ENCODE measurements at places on chromosomes 5 and 9.

- no peak for DNase-seq
Measured at GRCh38 chr9:37251452-37251851, 131.1 kb downstream of the ZCCHC7 start.

DNA sequence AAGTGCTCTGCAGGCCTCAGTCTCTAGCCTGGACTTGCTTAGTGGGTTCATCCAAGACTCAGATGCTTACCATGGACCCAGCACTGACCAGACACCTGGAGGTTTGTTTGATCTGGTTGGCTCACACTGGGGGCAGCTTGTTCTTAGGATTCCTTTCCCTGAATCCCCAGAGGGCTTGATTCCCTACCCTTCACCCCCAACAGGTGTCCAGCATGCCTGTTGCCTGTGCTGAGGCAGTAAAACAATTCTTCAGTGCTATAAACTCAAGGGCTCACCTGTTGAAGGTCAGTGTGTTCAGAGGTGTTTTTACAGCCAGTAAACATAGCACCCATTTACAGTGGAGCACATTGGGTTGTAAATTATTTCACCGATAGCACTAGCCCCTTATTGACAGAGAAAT is 123.8 kb upstream of the KLF4 start:
- no peak for DNase-seq

DNA sequence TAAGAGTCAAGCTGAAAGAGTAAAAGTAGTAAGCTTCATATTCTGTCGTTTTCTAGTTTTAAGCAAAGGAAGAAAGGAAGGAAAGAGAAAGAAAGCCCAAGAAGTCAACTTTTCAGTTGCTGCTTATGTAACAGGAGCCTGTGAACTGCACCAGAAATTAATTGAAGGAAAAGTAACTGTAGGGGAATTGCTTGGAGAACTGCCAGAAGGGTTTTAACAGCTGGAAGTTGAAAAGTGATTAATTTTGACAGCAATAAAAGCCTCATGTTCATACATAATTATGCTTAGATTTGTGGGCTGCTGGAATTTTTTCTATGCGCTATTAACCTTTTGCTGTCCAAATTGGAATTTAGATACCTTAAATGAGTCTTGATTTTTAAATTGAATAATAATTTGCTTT is 255.7 kb downstream of the ENC1 start:
- DNase-seq: peak; percentile 33

DNA sequence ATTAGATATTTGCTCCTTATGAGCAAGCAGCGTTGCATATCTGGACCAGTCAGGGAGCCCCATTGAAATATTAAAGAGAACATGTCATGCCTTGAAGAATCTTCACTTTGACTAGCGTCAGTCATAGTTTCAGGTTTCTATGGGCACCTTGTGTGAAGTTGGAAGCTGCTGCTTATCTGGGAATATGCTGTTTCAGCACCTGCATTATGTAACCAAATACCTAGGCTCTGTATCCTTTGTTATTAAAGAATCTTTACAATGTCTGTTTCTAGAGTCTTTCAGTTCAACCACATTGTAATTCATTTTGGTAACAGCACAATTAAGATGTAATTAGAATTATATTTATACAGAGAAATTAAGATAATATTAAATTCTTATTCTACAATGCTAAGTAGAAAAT is 818.8 kb upstream of the TYRP1 start:
- no peak for DNase-seq

DNA sequence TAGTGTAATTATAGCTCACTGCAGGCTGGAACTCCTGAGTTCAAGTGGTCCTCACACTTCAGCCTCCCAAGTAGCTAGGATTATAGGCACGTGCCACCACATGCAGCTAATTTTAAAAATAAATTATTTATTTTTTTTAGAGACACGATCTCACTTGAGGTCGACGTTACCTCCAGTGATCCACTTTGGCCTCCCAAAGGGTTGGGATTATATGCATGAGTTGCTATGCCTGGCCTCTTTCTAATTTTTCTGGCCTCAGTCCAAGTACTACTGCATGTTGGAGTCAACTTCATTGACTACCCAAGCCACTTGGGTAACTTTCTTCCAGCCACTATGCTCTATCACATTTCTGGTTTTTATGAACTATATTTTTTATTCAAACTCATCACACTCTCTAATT is 148.3 kb downstream of the EFNA5 start:
- DNase-seq: no peak

DNA sequence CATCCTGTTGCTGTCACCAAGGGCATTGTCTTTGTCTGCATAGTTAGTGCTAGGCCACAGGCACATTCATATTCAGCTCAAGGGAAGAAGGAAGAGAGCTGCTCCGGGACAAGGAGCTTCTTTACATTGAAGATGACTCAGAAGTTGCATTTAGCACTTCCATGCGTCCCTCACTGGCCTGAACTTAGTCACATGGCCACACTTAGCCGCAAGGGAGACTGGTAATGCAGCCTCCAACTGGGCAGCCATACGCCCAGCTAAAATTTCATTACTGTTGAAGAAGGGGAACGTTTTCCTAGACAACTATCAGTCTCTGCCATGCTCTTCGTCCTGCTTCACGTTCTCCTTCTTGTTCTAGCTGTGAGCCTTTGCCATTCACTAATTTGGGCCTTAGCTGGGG is 20.0 kb downstream of the ACTL7B start:
- no peak for DNase-seq

DNA sequence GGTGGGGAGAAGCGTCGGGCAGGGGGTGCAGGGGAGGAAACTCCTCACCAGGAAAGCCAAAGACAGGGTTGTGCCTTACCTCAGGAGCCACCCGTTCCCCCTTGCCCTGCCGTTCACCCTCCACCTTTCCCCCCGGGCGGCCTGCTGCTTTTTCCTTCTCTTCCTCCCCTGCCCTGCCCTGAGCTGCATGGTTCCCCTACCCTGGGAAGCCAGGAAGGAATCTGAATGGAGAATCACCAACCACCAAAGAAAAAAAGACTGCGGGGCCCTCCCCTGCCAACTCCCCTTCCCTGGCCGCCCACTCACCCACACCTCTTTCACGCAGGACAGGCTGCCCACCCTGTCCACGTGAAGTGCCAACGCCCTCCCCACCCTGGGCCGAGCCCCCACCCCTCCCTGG is 820 bp upstream of the NFX1 start:
- no peak for DNase-seq

GRCh38 chr5:115555084-115555633 is 10.6 kb upstream of the FEM1C start:
- no peak for DNase-seq

GRCh38 chr5:10975945-10976344 is 214.9 kb upstream of the DAP start:
- DNase-seq: no peak

DNA sequence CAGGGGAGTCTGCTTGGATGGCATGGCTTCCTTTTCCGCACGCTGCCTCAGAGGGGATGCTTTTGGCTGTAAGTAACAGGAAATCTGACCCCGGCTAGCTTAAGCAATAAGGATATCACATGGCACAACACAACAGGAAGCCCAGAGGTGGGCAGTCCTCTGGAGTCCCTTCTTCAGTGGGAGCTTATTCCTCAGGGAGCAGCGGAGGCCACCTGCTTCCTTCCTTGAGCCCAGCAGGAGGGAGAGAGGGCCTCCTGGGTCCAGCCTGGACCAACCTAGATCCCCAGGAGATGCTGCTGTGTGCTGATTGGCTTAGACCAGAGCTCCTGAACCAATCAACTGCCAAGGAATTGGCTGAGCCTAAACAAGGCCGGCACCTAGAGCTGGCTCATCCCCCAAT is 66.3 kb downstream of the C9orf50 start:
- no peak for DNase-seq

DNA sequence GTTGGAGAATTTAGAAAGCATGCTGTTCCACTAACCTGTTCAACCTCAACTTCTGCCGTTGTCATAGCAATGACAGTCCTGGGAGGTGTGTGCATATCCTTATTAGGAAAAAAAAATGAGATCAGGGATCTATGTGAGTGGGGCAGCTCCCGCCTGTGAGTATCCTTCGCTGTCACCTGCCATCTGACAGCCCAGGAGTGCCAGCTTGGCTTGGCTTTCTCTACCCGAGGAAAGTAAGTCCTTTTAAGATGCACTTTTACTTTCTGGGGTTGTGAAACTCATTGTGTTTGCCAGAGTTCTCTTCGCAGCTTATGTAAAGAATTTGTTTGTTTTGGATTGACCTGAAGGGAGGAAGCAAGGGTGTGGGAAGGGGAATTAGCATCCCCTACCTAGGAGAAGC is 21.8 kb downstream of the PCDHAC2 start:
- no peak for DNase-seq

- DNase-seq: peak; percentile 7
Measured at GRCh38 chr9:101119206-101119819, 90.8 kb downstream of the PLPPR1 start.

- peak; percentile 57 for DNase-seq
Measured at GRCh38 chr9:34500623-34501267, 22.0 kb downstream of the ENHO start.

GRCh38 chr9:761793-762560 is 79.5 kb upstream of the DMRT1 start:
- DNase-seq: no peak

DNA sequence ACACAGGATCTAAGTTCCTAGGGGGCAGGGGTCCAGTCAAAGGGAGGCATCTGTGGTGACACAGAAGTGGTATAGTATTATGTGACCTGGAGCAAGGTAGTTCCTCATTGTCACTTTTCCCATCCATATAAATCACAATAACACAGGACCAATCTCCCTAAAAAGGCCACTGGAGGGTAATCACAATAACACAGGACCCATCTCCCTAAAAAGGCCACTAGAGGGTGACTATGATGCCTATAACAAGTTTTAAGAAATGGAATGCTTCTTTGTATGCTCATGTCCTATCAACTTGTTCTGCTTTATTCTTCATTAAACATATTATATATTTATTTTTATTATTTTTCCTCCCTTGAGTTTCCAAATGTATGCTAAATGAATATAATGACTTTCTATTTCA is 254.6 kb downstream of the ASTN2 start:
- DNase-seq: no peak

DNA sequence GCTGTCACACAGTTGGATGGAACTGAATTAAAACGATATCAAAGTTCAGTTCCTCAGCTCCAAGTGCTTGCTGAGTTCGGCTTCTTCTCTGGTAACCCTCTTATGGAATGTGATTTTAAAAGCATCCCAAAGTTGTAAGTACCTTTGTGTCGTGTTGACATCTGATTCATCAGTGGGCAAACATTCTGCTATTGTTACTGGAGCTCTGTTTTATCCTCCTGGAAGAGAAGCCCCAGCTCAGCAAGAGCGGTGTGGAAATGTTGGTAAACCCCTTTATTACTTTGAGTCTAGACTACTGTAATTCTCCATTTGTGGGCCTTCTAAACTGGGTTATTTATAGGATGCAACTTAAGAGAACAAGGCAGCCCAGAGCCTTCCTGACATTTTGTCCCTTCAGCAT is 699.3 kb upstream of the WWC1 start:
- DNase-seq: no peak

DNA sequence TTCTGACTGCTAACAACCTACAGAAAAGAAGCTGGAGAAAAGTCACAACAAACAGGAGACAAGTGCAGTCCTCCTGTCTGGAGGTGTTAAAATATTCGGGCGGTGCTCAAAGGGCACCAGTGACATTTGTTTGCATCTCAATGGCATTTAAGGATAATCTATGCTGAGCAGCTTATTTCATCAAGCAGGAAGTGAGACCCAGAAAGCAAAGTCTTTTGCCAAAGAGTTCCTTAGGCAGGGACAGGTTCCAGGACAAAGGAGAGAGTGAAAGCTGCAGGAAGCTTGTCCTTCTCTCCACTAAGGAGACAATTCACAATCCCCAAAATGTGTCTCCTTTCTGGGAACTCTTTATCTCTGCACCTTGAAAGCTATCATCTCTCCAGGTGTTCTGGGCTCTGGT is 38.7 kb upstream of the CDK20 start:
- no peak for DNase-seq

GRCh38 chr9:7570107-7570720 is 229.4 kb downstream of the DMAC1 start:
- no peak for DNase-seq

- no peak for DNase-seq
Measured at GRCh38 chr9:74487395-74487794, 9.7 kb upstream of the RORB start.

GRCh38 chr5:87076931-87077330 is 190.8 kb upstream of the RASA1 start:
- DNase-seq: no peak

- DNase-seq: no peak
Measured at GRCh38 chr5:141632650-141633049, 4.0 kb downstream of the HDAC3 start.

GRCh38 chr5:137867664-137868063 is at the start of gene MYOT:
Gene MYOT (plus strand): TSS chr5:137867860. CDS start chr5:137870652, 2,792 bp downstream.
- DNase-seq: no peak

DNA sequence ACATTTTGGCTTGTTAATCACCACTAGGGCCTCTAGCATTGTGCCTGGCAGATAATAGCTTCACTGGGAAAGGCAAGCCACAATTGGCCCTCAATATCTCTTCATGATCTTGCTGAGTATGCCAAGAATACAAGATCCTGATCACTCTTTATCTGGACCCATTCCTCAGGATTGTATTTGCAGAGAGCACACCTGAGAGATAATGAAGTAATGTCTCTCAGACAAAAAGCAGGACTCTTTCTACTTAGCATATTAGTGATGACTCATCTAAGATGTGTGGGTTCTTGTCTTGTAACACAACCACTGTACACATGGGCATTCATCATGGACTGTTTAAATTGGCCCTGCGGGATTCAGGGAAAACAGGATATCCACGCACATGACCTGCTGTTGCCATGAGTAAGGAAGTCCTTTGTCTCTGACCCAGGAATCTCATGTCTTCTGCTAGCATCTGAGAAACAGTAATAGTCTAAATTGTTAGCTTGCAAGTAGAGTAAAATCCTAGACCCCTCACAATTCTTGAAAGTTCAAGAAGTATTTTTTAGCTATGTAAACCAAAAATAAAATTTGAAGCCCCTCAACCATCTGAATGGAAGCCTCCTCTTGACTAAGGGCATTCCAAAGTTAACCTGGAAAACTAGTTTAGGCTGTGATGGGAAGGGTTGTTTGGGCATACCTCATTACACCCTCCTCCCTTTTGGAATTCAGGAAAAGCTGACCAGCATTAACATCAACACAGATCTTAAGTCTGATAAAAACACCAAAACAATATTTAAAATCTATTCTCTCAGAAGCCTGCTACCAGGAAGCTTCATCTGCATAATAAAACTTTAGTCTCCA is 28.0 kb upstream of the NFIL3 start:
- no peak for DNase-seq

- DNase-seq: no peak
Measured at GRCh38 chr5:20615888-20616563, 628.0 kb upstream of the CDH18 start.

- no peak for DNase-seq
Measured at GRCh38 chr9:31272456-31273295, 1111.8 kb upstream of the ACO1 start.

GRCh38 chr9:8382777-8383527 is 583.4 kb upstream of the DMAC1 start:
- no peak for DNase-seq

DNA sequence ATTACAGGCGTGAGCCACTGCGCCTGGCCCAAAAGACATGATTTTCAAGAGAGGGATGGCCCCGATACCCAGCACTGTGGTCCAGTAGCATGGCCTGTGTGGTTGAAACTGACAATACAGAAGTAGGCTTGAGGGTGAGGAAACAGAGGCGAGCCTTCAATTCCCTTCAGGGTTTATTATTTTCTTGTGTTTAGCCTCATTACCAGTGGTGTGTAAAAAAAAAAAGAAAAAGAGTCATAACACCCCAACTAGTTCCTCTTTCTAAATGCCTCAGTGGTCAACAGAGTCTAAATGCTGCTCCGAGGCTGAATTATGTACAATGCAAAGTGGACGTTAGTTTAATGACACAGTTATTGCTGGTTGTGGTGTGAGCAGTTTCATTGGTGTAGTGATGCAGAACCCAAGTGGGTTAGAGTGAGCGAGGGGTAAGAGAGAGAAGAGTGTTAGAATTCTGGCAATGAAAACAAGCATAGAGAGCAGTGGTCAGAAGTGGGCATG is 58.8 kb downstream of the SNX30 start:
- no peak for DNase-seq

Data from muscle of arm (tissue), 14 donors.